ENCODE measurements at places on chromosomes 3 and 15.

DNA sequence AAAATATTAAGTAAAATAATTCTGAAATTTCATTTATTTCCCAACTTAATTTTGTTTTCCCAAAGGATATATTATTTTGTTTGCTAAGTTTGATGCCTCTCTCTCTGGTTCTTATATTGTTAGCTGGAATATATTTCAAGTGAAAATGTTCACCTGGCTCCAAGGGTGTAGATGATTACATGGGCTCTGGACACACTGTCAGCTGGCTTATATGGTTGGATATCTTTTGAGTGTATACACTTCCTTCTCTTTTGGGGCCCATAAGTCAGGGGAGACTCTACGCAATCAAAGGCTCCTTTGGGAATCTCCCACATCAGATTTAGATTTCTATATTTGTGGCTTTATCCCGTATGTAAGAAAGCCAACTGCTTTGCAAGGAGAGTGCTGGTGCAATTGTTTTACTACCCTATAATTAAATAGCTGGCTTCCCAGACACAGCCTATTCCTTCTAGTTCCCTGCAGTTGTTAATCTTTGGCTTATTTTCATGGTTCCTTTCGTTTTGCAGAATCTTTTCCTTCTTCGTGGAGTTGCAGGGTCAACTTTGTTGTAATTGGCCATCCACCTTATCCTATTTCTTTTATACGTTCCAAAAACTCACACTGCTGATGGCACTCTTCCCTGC is 225.7 kb downstream of the DPH6 start:
- no peak for DNase-seq

DNA sequence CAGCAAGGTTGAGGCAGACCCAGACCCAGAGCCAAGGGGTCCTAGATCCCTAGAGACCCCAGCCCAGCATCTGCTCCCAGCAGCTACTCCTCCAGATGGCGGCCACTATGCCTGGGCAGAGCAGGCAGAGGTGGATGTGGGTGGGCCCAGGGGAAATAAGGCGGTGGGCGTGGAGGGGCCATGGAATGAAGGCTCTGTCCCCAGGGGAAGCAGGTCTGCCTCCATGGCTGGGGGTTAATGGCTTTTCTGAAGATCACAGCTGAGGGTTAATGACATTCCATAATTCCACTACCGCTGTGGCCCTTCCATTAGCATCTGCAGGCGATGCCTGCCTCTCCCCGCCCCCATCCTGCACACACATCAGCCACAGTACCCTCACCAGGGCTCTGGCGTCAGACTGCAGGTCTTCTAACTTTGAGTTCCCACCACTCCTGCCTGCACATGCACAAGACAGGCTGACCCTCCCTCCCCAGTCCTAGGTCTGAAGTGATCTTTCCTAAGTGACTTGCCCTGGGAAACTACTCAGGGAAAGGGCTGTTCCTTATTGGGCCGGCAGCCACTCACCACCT is 41.2 kb downstream of the CCDC33 start:
- no peak for DNase-seq

DNA sequence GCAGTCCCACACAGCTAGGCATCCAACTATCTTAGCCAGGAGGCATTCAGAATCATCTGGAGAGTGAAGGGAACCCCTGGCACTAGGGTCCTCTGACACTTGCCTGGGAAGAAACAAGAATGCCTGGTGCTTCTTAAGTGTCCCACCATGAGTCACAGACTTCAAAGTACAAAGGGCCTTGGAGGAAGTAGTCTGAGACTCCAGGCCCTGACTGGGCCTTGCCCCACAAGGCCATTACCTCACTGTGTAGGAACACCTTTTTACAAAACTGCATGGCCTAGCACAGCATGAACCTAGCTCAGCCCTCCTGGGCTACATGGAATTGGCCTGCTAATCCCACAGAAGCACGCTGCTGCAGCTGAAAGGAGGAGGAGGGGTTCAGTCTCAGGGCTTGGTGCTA is 104.5 kb upstream of the SLCO2A1 start:
- DNase-seq: no peak

- DNase-seq: no peak
These were observed 294.4 kb upstream of the SLCO3A1 start for GRCh38 chr15:91559066-91559465.

DNA sequence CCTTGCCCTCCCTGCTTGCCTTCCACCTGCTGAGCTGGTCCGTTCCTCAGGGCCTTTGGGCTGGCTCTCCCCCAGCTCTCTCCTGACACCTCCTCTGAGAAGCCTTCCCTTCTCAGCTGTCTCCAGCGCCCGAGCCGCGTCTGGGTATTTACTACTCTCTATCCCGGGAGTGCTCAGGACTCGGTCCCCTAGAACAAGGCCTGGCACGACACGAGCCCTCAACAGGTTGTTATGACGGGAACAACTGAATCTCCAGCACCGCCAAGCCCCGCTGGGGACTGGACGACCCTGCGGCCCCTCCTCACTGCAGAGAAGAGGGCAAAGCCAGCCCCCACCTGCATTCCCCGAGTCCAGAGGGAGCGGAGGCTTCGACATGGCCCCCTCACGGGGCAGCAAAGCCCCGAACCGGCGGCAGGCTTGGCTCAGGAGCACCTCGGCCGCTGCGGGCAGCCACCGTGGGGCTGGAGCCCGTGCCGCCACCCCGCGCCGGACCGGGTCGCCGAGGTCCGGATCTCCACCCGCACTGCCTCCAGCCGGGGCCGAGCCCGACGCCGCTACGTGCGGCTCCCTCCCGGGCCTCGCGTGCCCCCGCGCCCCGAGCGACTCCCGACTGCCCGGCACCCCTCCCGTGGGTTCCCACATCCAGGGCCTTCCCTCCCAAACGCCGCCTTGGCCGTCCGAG is 792 bp downstream of the TPRA1 start:
- no peak for DNase-seq

GRCh38 chr3:34260271-34261000 is 462.0 kb downstream of the PDCD6IP start:
- DNase-seq: no peak

DNA sequence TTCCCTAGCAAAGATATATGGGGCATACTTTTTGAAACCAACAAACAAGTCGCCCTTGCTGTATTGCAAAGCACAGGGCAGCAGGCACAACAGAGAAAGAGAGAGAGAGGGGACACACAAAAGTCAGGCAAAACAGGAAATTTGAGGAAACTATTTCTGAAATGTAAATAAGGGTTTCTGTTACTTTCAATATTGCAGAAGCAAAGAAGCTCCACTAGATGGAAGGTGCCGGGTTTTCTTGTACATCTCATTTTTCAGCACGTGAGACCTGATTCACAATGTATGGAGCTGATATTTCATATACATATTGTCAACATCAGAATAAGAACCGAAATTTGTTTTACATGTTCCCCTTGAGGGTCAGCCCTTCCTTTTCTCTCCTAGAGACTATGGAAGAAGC is 127.4 kb downstream of the FOXP1 start:
- no peak for DNase-seq

DNA sequence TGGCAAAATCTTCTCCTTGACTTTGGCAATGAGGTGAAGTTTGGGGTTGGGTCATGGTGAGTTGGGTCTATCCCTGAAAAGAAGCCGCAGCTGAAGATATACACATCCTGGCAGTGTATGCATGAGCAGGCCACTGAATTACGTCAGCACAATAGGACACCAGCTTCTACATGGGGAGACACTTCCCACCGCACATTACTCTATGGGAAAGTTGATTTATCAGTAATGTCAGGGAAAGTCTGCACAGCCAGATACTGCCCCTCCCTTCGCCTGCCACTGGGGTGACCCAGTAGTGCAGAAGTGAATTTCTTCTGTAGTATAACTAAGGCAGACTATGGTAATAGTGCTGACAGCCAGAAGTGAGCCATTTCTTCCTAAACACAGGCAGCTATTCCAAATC is 245.0 kb downstream of the NTRK3 start:
- DNase-seq: no peak

- DNase-seq: no peak
These were observed 60.1 kb downstream of the MBNL1 start for GRCh38 chr3:152328841-152329240.

- no peak for DNase-seq
These were observed 59.1 kb upstream of the UBE3A start for GRCh38 chr15:25497934-25498333.

GRCh38 chr15:89666858-89667705 is 11.8 kb upstream of the KIF7 start:
- DNase-seq: no peak

GRCh38 chr15:25805031-25805430 is 58.1 kb downstream of the ATP10A start:
- no peak for DNase-seq

- peak; percentile 94 for DNase-seq
These were observed at the start of gene RBM6 for GRCh38 chr3:49939858-49940666. RBM6 (plus strand) TSS chr3:49940150; CDS start chr3:49962642, 22,492 bp downstream.

DNA sequence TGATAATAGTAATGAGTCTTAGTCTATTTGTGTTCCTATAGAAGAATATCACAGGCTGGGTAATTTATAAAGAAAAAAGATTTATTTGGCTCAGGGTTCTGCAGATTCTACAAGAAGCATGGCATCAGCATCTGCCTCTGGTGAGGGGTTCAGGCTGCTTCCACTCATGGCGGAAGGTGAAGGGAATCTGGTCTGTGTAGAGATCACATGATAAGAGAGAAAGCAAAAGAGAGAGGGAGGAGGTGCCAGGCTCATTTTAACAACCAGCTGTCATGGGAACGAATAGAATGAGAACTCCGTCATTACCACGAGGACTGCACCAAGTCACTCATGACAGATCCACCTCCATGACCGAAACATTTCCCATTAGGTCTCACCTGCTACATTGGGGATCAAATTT is 664.0 kb upstream of the SGO1 start:
- no peak for DNase-seq

DNA sequence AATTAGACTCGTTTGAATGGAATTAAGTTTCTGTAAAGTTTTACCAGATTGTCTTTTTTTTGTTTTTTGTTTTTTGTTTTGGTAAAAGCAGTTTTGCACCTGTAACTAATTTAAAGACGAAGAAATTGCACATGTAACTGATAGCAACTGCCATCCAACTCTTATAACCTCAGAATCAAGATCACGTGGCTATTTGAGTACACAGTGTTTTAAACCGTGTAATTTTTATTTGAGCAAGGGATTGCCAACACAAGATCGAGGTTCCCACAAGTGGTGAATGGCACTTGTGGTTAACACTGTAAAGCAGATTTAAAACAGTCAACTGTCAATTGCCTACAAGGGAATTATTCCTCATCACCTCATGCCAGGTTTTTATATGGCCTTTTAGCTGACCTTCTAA is 67.3 kb downstream of the PPARG start:
- no peak for DNase-seq

Measured in hypothalamus (tissue), 51 donors.